ENCODE measurements at places on chromosomes 12 and 14.
A peak's percentile ranks its signal among the peaks of the same experiment; 100 is the strongest.

- DNase-seq = no peak
These were observed 18.8 kb downstream of the PYM1 start for GRCh38 chr12:55908726-55909512.

- no peak for DNase-seq
These were observed 130.9 kb upstream of the USP15 start for GRCh38 chr12:62129291-62129690.

DNA sequence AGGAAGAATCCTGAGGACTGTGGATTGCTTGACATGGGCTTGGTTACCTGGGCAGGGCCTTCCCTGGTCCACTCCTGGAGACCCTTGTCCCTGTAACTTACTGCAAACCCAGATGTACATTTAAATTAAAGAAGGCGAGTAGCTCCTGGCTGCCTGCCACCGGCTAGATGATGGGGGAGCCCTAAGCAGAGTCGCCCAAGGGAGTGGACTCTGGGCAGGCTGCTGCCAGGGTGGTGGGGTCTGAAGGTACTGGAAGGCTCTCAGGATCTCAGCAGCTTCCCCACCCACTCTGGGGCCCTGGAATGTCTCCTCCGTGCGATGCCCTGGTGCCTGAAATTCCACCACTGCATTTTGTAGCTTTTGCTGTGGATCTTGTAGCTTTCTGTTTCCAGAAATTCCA is 74.7 kb downstream of the FBXL14 start:
- DNase-seq = no peak

GRCh38 chr12:52391618-52392002 is 6.2 kb upstream of the KRT84 start:
- peak; percentile 27 for DNase-seq

DNA sequence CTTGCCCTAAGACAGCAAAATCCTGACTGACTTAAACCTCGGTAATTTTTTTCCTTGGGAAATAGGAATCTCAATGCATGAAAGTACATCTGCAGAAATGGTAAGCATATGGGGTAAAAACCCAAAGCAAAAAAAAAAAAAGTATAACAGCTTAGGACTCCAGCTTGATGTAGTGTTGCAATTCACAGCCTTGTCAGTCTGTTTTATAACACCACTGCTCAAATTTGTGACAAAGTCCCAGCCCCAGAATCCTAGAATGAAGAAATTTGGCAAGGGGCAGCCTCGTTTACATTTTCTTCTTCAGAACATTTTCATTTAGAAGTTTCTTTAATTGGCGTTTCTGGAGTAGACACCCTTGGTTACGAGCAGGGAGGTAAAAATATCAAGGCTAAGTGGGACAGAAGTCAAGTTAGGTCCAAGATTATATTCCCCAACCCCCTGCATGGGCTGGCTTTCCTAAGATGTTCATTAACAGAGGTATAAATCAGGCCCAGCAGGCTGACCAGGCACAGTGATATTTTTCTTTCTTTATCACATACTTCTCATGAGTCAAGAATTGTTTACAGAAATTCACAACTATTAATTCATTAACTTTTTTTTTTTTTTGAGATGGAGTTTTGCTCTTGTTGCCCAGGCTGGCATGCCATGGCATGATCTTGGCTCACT is 424.0 kb downstream of the RMST start:
- DNase-seq = no peak

- DNase-seq = peak; percentile 18
These were observed 555.9 kb upstream of the TMEM132C start for GRCh38 chr12:127711108-127711507.

DNA sequence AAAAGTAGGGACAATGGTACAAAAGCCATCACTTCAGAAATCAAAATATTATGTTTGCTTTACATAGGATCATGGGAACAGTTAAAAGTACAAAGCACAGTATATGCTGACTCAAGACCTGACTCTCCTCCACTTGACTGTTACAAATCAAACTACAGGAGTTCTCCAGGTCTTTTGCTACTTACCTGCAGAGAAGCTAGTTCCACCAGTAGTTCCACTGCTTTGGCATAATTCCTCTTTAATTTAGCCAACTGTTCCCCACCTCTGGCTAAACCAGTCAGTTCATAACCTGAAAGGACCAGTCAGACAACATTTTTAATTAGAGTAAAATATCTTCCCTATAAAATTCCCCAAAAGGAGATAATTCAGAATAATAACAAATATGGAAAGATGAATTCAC is 14.0 kb downstream of the ATP6V1D start:
- DNase-seq = no peak

GRCh38 chr12:54571193-54572188 is 17.0 kb downstream of the PPP1R1A start:
- DNase-seq = no peak

- DNase-seq = no peak
These were observed 78.9 kb upstream of the MAP1LC3B2 start for GRCh38 chr12:116480210-116480810.

- no peak for DNase-seq
These were observed 934 bp upstream of the TAPBPL start for GRCh38 chr12:6450869-6451347.

GRCh38 chr12:27284751-27285150 is 40.7 kb downstream of the STK38L start:
- no peak for DNase-seq

- DNase-seq = no peak
These were observed 21.0 kb downstream of the PIGH start for GRCh38 chr14:67579040-67579439.

- no peak for DNase-seq
These were observed 68.0 kb downstream of the PDE3A start for GRCh38 chr12:20436316-20436715.

DNA sequence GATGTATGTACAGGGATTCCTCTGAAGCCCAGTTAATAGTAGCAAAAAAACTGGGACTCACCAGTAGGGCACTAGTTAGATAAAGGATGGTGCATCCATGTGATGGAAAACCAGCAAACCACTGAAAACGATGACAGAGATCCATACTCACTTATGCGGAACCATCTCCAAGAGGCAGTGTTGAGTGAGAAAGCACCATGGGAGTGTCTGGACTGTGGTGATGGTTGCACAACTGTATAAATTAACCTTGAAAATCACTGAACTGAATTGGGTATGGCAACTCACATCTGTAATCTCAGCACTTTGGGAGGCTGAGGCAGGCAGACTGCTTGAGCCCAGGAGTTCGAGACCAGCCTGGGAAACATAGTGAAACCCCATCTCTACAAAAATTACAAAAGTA is 53.6 kb upstream of the ZFP36L1 start:
- DNase-seq = peak; percentile 77

GRCh38 chr14:59483363-59483762 is 845 bp downstream of the L3HYPDH start:
- peak; percentile 68 for DNase-seq

Measured in ACHN (cell line).